Activated CD4-positive, alpha-beta T cell treated with anti-CD3 and anti-CD28 coated beads for 48 hours (primary cell): ENCODE measurements at places on chromosomes 2 and 18.

DNA sequence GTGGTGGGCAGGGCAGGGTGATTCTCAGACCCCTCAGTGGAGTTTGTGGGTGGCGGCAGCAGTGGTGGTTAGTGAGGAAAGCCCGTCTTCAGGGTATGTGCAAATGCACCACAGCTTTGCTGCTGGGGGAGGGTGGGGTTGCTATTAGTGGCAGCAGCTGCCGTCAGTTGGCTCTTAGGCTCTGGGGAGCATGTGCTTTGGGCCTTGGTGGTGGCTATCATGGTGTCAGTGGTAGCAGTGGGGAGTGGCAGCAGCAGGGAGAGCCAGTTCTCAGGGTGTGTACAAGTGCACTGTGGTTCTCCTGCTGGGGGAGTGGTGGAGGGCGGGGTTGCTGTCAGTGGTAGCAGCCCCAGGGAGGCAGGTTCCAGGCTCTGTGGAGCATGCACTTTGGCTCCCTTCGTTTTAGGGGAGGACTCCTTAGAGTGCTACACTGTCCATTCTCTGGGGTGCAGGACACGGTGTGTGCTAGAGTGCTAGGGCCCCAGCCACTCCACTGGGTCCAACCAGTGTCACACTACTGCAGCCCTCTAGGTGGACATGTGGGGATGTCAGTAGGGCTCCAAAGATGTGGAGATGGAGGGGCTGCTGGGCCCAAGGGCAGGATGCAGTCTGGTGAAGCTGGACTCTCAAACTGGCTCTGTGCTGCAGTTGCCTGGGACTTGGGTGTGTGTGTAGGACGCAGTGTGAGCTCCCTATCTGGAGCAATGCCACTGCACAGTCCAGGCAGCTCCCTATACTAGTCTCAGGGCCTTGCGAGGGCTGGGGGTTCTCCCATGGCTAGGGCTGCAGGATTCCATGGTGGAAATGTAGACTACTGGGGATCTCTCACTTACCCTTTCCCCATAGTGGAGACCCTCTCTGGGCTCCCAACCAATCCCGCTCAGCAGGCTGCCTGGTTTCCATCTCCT lies 45.3 kb downstream of the ADCYAP1 start:
- no peak for DNase-seq

DNA sequence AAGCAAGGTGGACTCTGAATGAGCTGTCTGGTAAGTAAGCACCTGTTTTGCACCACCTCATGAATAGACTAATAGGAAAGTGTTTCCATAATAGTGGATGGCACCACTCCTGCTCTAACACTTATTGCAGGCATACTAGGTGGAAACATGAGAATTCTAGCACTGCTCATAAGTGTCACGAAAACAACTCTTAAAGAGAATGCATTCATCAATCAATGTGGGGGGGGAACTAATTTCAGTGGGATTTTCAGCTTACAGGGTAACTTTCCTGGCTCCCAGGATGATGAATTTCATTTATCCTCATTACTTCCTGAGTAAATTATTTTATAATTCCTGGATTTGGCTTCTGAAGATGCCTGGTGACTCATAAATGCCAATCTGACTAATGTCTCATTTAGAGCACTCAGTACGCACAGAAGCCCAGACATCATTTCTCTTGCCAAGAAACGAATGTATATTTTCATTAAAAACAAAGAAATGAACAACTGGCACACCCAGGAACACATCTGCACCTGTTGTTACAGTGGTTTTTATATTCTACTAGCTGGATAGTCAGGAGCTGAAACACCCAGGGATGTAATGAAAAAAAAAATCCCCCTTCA lies 129.6 kb downstream of the PID1 start:
- DNase-seq = no peak

DNA sequence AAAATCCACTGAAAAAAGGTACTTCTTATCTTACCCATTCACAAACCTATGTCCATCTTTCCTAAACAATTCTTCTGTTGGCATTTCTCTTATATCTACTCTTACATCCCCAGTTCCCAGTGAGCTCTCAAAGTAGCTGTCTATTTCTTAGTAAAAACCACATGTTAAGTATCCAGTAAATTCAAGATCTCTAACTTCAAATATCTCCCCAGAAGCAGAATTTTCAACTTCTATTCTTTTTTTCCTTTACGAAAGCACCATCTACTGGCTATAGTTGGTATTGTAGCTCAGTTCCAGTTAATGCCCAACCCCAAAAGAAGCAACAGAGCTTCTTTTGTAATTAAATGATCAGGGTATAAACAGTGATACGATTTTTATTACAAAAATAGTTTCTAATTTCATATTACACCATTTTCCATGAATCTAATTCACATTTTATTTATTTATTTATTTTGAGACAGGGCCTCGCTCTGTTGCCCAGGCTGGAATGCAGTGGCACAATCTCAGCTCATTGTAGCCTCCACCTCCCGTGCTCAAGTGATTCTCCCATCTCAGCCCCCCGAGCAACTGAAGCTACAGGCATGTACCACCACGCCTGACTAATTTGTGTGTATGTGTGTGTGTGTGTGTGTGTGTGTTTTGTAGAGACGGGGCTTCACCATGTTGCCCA lies 28.5 kb downstream of the HRH4 start:
- no peak for DNase-seq

DNA sequence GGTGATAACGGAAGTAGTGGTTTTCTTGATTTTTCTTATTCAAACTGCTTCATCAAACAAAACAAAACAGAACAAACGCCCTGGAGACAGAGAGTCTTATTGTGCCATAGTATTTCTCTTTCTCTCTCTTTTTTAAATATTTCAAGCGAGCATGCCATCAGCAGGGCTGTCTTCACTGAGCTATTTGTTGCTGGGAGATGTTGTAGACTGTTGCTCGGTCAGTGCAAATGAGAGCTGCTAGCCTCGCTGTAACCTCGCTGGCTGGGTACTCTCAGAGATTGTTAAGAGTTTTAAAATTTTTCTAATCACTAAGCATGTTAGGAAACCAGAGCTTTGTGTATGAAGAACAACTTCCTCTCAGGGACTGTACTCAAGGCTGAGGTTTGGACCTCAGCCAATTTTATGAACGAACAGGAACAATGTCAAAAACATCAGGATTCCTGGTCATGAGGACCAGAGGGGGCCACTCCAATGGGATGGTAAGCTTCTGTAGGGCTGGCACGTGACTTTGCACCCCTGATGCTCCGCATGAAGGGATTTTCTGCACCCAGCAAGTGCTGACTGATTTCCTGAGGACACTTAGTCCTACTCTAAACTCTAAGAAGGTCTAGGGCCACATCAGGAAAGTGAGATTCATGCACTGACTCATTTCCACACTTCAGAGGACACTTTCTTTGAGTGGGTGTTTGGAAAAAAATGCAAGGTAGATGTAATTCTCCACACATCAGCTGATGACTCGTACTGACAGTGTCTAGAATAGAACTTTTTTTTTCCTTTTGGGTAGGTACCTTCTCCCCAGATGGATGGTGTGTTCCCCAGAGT lies 59.8 kb upstream of the IL1R1 start:
- peak; percentile 66 for DNase-seq

- DNase-seq = no peak
Observed at GRCh38 chr2:25368660-25369059, 26.9 kb upstream of the DNMT3A start.

GRCh38 chr2:225122583-225123486 lies 80.6 kb upstream of the DOCK10 start:
- DNase-seq = peak; percentile 45

GRCh38 chr2:14270036-14270582 lies 362.4 kb upstream of the LRATD1 start:
- DNase-seq = no peak

DNA sequence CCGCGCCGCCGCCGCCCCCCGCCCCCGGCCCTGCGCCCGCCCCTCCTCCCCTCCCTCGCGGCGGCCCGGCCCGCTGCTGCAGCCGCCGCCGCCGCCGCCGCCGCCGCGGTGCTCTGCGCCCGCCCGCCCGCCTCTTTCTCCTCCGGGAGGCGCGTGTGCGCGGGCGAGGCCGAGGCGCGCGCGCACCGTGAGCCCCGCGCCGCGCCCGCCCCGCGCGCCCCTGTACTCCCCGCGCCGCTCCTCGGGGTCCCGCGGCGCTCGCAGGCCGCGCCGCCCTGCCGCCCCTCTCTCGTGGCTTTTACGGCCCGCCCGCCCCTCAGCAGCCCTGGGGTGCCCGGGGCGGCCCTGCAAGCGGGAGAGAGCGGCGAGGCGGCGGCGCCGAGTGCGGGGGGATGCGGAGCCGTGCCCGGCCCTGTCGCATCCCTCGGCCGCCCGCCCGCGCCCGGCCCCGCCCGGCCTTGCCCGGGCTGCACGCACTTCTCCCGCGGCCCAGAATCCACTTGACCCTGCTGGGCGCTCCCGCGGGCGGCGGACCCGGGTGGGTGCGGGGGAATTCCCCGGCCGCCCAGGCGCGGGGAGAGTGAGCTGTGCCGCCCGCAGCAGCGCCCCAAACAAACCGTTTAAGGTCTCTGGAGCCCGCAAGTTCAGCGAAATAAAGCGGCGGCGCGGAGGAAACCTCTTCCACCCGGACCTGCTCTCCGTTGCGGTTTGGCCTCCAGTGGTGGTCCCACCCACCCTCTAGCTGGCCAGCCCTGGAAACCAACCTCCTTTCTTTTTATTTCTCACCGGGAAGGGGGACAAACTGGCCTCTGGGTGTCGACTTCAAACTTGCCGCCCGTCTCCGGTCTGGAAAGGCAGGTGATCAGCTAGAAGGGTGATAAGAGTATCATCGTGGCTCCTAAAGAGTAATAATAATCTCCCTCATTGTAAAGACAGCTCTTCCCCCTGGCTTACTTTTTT lies 37.4 kb downstream of the AFF3 start:
- DNase-seq = peak; percentile 25

- no peak for DNase-seq
Observed at GRCh38 chr2:211351987-211352386, 795.6 kb downstream of the CPS1 start.

GRCh38 chr2:69612707-69613106 lies 30.8 kb downstream of the AAK1 start:
- no peak for DNase-seq

- no peak for DNase-seq
Observed at GRCh38 chr2:227308784-227309183, 16.3 kb upstream of the MFF start.

GRCh38 chr2:128414351-128414750 lies 95.7 kb upstream of the HS6ST1 start:
- no peak for DNase-seq

DNA sequence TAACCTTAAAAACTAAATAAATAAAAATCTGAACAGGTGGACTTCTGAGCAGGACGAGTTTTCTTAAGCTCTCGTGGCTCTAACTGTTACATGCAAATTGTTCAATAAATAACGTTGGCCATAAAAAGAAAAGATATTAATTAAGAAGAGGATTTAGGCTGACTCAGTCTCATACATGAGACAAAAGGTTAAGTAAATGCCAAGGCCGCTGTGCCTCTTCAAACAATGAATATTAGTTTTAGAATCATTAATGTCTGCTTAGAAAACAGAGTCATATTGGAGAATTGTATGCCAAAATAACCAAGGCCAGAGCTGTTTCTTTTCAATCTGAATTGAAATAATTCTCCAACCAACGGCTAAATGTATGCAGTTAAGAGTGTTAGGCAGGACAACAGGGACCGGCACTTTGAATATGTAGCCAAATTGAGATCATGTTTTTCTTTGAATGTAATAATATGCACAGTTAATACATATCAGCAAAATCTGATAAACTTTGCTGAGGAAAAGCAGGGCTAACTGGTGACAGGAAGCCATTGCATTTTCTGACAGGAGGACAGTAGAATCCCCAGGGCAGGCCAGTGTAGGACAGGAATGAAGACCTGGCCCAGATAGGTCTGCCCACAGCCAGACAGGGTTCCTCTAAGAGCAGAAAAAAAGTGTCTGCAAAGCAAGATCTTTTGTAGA lies 1041.4 kb upstream of the FANCL start:
- DNase-seq = no peak

DNA sequence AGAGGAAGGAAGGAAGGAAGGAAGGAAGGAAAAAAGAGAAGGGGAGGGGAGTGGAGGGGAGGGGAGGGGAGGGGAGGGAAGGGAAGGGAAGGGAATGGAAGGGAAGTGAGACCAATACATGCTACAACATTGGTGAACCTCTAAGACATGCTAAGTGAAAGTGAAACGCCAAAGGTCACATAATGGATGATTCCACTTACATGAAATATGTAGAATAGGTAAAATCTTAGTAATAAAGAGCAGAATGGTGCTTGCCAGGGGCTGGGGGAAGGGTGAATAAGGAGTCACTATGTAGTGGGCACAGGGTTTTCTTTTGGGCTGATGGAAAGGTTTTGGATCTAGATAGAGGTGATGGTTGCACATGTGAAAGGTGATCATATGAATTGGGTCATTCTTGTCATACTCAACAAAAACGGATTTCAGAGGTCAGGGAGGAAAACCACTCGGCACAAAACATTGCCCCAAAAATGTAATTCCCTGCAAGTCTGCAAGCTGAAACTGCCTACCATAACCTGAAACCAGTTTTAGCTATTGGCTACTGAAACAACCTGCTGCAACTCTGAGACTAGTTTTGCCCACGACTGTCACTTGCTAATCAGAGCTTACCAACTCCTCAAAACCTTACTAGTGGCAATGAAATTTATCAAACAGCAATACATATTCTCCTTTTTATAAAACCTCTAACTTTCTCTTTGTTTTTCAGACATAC lies 59.2 kb downstream of the CCDC141 start:
- no peak for DNase-seq

GRCh38 chr2:104249629-104250028 lies 604.3 kb upstream of the POU3F3 start:
- no peak for DNase-seq

- no peak for DNase-seq
Observed at GRCh38 chr2:109231996-109232705, 103.1 kb downstream of the SH3RF3 start.

DNA sequence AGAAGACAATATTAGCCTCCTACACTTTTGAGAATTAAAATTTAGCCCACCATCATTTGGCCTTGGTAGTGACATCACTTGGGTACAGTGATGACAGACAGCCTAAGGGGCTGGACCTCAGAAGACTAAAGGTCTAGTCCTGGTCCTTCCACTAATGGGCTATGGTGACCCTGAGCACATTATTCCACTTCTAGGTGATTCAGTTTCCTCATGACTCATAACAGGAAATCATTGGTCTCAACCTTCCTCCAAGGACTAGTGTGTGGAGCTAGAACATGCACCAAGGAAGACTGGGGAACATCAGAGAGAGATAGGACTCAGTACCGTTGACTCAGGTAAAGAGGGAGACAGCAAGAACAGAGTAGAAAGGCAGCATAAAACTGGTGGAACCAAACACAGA lies 64.0 kb downstream of the TFCP2L1 start:
- no peak for DNase-seq

- no peak for DNase-seq
Observed at GRCh38 chr2:53859206-53860181, at the start of gene GPR75. GPR75 (minus strand) TSS chr2:53859967; CDS start chr2:53854756, 5,211 bp downstream.

- DNase-seq = no peak
Observed at GRCh38 chr2:33008716-33009115, 62.0 kb downstream of the LTBP1 start.

DNA sequence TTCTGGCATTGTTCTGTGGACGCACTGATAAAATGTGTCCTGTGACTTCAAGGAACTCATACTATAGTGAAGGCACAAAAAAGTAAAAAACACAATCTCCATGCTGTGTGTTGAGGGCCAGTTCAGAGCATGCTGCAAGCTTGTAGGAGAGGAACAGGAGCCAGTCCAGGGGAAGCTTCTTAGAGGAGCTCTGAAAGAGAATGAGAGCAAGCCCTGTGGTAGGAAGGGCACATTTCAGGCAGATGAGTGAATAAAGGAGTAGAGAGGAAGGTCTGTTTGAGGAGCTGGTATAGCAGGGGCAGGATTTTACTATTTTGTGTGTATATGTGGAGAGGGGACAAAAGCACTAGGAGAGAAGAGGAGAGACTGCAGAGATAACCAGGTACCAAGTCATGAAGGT lies 478.3 kb downstream of the ZEB2 start:
- no peak for DNase-seq

GRCh38 chr2:230602562-230603230 lies 109.9 kb upstream of the CAB39 start:
- DNase-seq = peak; percentile 59

GRCh38 chr2:33770023-33770422 lies 170.9 kb upstream of the FAM98A start:
- DNase-seq = no peak
